Putamen (tissue), 1 donor: ENCODE measurements at places on chromosomes 3 and 15.

DNA sequence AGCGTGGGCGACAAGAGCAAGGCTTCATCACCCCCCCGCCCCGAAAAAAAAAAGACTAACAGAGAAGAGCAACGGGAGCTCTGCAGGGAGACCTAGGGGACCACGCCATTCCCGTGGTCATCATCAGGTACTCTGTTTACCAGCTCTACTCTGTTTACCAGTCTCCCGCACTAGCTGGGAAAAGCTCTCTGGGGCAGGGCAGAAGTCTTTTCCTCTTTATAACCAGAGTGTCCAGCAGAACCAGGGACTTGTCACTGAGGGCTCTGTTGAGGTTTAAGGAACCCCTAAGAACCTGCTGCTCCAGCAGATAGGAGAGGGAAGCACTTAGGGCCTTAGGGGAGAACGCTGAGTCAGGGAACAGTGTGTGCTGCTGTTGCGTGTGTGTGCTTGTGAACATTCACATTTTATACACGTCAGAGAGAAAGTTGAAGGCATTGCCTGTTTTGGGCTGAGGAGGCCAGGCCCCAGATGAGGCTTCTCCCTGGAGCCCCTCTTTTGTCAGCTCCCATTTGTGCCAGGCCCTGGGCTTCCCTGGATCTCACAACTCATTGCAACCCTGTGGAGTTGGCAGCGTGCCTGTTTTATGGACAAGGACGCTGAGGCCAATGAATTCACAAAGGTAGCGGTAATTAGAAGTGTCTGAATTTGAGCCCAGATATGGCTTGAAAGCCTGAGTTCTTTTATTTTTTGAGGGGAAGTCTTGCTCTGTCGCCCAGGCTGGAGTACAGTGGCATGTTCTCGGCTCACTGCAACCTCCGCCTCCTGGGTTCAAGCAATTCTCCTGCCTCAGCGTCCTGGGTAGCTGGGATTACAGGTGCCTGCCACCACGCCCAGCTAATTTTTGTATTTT is 24.2 kb upstream of the ERICH6 start:
- DNase-seq: no peak

GRCh38 chr3:104273046-104273649 is 1093.6 kb upstream of the ALCAM start:
- DNase-seq: peak; percentile 35

DNA sequence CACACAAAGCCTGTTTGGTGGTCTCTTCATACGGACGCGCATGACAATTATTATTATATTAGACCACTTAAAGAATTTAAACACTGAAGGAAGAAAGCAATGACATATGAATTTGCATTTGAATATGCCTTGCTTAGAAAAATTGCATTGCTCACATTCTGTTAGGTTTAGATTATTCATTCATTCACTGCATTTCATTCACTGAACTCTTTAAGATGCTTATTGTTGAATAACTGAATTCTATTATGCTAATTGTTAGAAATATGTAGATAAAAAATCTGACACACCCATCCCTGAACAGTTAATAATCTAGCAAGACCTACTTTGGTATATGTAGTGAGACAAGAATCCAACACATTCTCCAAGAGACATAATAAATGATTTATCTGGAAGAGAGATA is 94.4 kb upstream of the PEX5L start:
- DNase-seq: no peak

- DNase-seq: peak; percentile 78
Measured at GRCh38 chr3:52007291-52007690, 11.6 kb upstream of the RPL29 start.

DNA sequence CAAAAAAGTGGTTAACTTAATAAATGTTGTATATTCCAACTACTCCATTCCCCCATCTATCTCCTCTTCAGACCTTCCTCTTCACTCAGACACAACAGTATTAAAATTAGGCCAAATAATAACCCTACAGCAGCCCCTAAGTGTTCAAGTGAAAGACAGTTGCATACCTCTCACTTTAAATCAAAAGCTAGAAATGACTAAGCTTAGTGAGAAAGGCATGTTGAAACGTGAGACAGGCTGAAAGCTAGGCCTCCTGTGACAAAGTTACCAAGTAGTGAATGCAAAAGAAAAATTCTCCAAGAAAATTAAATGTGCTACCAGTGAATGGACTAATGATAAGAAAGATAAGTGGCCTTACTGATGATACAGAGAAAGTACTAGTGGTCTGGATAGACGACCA is 71.7 kb downstream of the ANKRD28 start:
- no peak for DNase-seq

- no peak for DNase-seq
Measured at GRCh38 chr3:63654211-63654610, 1.7 kb downstream of the SNTN start.

GRCh38 chr3:144324076-144324475 is 352.5 kb downstream of the DIPK2A start:
- DNase-seq: no peak

DNA sequence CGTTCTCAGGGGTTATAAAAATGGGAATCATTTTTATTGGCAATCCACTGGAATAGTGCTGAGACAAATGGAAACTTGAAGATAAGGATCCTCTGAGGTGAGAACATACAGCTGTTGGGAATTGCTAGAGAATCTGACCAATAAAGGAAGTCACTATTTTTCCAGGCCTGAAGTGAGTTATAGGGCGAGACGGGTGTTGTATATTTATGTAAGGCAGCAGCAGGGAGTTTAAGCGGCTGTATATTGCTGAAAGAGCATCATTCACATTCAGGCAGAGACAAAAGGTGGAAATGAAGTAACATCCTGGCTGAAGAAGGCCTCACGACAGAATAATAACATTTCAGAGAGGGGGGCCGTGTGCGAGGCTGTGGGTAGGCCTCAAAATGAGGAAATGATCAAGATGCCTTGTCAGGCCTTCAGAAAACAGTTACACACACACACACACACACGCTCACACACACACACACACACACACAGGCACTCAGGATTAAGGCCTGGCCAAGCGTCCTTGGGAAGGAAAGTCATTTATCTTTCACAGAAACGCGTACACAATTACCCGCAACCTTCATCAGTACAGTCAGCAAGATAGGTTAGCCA is 964.9 kb upstream of the NR2F2 start:
- DNase-seq: no peak

DNA sequence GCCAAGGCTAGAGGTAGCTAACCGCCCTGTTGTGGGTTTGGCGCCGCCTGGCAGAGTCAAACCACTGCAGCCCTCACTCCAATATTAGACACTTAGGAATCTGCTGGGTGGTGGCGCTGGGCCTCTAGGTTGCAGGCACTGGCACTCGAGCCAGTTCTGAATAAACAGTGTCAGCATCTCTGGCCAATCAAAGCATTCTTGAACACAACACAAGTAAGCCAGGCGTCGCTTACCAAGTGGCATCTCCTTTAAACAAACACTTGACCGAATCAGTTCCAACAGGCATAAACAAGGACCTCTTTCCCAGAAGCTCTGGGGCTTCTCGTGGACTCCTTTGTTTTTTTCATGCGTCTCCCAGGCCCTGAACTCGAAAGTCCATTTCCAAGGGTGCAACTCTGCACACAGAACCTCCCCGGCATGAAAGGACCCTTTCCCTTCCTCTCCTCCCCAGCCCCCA is 82.3 kb downstream of the LRIG1 start:
- DNase-seq: peak; percentile 85

DNA sequence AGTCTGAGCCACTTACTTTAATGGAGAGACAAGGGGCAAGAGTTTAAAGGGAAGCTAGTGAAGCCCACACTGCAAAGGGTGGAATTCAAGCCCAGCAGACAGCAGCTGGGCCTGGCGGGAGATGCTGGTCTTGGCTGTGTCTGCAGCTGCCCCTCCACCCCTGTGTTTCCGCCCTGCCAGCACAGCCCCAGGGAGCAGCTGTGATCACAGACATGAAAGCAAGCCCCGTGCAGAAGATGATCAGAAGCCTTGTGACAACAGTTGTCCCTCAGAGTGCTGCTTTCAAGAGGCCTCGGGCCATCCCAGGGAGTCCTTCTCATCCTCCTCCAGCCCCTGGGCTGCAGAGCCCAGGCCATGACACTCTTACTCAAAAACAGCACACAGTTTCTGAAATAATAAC is 24.1 kb upstream of the SLC6A1 start:
- DNase-seq: peak; percentile 63

DNA sequence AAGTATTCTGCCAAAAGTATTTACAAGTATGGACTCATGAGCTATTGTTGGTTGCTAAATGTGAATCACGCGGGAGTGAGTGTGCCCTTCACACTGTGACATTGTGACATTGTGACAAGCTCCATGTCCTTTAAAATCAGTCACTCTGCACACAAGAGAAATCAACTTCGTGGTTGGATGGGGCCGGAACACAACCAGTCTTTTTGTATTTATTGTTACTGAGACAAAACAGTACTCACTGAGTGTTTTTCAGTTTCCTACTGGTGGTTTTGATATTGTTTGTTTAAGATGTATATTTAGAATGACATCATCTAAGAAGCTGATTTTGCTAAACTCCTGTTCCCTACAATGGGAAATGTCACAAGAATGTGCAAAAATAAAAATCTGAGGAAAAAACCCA is 30.3 kb downstream of the SYNM start:
- no peak for DNase-seq

- DNase-seq: no peak
Measured at GRCh38 chr15:31473385-31474058, 146.9 kb downstream of the KLF13 start.

GRCh38 chr3:100395679-100396431 is 5.0 kb downstream of the TOMM70 start:
- no peak for DNase-seq

DNA sequence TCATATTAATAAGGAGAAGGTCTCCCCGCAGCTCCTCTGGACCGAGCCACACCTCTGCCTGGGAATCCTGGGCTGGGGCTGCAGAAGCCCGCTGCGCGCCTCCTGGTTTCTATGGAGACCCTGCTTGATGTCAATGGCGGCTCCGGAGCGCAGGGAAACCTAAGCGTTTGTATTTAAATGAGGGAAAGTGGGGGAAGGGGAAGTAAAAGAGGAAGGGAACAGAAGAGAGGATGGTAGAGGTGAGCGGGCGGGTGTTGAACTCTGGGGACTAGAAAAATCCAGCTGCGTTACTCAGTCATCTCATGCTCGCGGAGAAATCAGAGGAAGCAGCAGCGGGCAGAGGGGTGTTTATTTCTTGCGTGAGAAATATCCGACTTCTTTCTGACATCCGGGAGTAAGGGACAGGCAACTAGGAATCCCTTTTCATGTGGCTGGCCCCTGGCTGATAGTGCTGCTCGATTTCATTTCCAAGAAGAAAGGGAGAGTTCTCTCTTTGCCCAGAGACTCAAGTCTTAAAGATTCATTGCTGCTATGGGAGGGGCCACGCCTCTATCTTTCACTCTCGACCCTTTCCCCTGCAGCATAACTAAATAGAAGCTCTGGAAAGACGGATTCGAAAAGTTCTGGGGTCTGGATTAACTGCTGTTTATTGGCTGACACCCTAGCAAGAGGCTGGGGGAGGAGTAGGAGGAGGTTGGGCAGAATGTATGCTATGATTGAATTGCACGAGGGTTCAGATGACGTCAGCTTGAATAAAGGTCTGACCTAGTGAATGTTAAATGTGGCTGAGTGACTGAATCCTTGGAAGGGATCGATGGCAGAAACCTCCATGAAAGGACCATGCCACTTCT is 110.5 kb upstream of the GAP43 start:
- DNase-seq: peak; percentile 42

DNA sequence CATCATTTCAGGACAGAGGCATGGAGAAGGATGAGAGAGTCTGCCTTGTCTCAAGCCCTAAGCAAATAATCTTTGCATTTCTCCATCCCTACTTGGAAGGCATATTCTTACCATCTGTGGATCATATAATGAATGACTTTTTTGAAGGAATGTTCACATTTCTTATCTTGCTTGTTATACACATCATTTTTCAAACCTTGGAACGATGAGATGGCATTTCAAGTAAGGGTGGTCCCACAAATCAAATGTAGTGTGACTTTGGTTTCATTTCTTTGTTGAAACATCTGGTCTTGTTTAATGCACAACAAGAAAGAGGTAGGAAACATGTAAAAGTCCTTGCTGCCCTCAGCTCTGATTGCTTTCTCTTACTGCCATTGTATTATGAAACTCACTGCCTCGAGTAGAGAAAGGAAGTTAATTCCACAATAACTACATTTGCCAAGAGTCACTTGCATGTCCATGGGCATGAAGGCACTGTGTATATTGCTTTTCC is 32.1 kb downstream of the RBMS3 start:
- no peak for DNase-seq

- DNase-seq: no peak
Measured at GRCh38 chr3:187618722-187619121, 51.5 kb downstream of the SST start.

- DNase-seq: no peak
Measured at GRCh38 chr3:180626844-180627243, 24.9 kb downstream of the TTC14 start.

DNA sequence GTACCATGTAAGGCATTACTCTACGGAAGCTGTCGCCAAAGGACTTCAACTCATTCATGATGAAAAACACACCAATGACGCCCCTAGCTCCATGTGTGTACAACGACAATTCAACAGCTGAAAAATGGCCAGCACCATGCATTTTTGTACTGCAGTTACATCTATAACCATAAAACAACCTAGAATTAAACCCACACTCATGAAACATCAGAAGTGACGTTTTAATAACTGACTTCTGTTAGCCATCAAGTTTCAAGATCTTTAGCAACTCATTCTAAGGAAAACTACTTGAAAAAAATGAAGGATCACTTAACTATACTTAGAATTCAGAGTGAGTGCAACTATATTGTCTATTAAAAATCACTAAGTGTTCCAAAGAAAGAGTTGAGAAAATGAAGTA is 84.9 kb downstream of the RFTN1 start:
- DNase-seq: no peak

DNA sequence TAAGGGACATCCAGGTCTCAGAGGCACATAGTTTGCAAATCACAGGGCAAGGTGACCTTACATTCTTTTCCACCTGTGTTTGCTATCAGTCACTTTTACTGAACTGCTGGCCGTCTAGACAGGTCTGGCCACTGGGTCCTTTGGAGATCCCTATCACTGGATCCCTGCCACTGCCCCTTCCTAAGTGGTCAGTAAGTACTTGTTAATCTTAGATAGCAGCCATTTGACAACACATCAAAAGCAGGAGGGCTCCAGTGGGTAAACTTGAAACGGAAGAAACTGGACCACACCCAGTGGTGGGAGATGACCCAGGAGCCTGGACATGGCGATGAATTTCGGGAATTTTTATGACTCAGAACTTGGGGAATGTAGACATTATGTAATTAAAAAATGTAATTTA is 28.9 kb upstream of the RASGRP1 start:
- DNase-seq: no peak
